ACHN (cell line): ENCODE measurements at places on chromosomes 6 and 20.

DNA sequence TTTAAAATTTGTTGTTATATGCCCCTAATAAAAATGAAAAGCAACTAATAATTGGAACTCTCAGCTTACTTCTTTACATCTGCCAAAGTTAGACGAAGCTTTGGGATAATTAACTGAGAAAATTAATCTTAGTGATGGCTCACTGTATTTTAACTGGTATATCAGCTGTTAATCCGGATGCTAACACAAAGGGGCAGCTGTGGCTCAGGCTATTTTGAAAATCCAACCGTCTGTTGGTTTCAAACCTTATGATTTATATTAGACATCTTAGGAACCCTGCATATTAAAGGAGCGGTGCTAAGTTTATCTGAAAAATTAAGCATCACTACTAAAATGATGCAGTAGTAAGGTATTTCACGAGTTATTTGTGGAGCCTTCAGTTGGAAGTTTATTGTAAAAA, 96.6 kb downstream of the AKAP7 start:
- DNase-seq, result no peak

GRCh38 chr6:20028562-20028961, 183.7 kb downstream of the MBOAT1 start:
- DNase-seq, result no peak

- DNase-seq, result no peak
Measured at GRCh38 chr6:142686507-142686887, 258.5 kb downstream of the HIVEP2 start.

GRCh38 chr6:42251500-42251899, 33.8 kb upstream of the MRPS10 start:
- DNase-seq, result no peak

DNA sequence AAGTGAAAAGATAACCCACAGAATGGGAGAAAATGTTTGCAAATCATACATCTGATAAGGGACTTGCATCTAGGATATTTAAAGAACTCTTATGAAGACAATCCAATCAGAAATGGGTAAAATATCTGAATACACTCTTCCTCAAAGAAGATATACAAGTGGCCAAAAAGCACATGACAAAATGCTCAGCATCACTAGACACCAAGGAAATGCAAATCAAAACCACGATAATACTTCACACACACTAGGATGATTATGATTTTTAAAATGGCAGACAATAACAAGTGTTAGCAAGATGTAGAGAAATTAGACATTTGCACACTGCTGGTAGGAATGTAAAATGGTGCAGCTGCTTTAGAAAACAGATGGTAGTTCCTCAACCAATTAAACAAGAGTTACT, 34.8 kb upstream of the SIRT5 start:
- DNase-seq, result no peak

DNA sequence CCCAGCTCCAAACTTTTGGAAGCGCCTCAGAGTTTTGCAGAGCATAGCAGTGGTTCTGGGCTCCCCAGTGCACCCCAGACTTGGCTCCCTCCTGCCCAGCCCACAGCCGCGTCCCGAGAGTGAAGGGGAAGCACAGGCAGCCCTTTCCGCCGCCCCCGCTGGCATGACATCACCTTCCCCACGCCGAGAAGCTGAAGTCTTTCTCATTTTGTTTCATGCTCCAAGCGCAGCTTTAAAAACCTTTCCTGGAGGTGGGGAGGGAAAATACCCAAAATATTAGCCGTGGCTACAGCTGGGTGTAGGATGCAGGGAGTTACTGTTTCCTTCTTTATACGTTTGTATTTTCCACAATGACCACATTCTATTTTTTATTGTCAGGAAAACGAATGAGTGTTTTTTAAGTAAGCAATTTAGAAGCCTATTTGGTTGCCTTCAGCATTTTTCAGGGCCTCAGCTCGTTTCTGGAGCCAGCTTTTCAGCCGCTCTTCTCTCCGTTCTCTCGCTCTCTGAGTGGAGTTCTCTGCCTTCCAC, 72.9 kb downstream of the SNX5 start:
- no peak for DNase-seq

GRCh38 chr6:45450132-45450531, 72.4 kb upstream of the SUPT3H start:
- DNase-seq, result no peak

DNA sequence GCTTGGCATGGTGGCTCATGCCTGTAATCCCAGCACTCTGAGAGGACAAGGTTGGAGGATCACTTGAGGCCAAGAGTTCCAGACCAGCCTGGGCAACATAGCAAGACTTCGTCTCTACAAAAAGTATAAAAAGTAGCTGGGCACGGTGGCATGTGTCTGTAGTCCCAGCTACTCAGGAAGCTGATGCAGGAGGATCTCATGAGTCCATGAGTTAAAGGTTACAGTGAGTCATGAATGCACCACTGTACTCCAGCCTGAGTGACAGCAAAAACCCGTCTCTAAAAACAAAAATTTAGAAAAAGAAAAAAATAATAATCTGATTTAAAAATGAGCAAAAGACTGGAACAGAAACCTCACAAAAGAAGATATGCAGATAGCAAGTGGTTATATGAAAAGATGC, 279.7 kb downstream of the RNGTT start:
- DNase-seq, result no peak

- DNase-seq, result no peak
Measured at GRCh38 chr6:11384531-11385309, 152.3 kb upstream of the NEDD9 start.

DNA sequence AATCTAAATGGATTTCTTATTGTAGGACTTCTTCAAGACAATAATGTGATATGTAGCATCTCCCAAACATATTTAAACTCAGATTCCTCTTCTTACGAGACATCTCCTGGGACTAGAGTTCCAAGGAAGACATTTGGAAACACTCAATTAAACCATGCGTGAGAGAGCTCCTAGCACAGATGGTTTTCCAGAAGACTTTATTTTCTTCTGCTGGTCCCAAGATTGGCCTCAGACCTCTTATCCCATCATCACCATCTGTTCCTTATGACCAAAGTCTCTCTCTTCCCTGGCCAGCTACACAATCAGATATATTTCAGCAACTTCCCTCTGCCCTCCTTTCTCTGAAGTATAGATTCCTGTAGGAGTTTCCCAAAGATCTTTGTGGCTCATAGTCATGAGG, 93.2 kb upstream of the JARID2 start:
- DNase-seq, result no peak

GRCh38 chr6:170231293-170232185, 59.3 kb downstream of the DLL1 start:
- no peak for DNase-seq

- no peak for DNase-seq
Measured at GRCh38 chr6:11064836-11065235, 20.7 kb upstream of the ELOVL2 start.

GRCh38 chr20:6355754-6356451, 233.1 kb upstream of the FERMT1 start:
- no peak for DNase-seq

GRCh38 chr20:43746344-43747137, 19.7 kb upstream of the GTSF1L start:
- DNase-seq, result no peak

- DNase-seq, result peak; percentile 68
Measured at GRCh38 chr6:14059791-14060436, 57.7 kb upstream of the CD83 start.

DNA sequence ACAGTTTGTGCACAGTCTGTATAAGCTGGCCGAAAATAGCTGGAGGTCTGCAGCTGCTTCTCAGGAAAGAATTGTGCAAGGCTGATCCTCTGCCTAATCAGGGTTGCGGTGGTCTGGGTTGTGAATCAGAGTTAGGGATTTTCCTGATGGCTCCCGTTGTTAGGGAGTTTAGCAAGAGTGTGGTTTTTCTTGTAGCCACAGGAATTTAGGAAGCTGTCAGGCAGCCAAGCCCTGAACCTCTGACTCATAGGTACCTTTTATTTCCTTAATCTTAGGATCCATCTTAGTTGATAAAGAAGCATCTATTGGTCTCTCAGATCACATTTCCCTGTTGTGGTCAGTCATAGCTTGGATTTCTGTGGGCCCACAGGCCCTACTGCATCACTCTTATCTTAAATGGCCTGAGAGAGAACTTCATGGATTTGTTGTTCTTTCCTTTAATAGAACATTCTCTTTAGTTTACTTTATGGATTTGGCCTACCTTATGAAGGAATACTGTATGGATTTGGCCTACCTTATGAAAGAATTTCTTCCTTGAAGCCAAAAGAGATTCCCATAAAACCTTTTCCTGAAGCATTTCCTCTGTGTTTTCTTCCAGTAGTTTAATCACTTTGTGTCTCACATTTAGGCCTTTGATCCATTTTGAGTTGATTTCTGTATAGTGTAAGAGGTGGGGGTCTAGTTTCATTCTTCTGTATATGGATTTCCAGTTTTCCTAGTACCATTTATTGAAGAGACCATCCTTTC, 10.3 kb downstream of the KIF25 start:
- DNase-seq, result peak; percentile 96

- DNase-seq, result peak; percentile 89
Measured at GRCh38 chr6:71181565-71181964, 107.0 kb upstream of the OGFRL1 start.

DNA sequence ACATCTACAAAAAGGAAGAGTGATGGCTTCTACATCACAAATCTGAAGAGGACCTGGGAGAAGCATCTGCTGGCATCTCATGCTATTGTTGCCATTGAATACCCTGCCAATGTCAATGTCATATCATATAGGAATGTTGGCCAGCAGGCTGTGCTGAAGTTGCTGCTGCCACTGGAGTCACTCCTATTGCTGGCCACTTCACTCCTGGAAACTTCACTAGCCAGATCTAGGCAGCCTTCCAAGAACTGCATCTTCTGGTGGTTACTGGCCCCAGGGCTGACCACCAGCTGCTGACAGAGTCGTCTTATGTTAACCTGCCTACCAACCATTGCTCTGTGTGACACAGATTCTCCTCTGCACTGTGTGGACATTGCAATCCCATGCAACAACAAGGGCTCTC, 111.8 kb downstream of the PERP start:
- no peak for DNase-seq

- no peak for DNase-seq
Measured at GRCh38 chr6:128724738-128725137, 158.2 kb upstream of the LAMA2 start.

GRCh38 chr6:162140251-162140852, 587.2 kb downstream of the PRKN start:
- DNase-seq, result no peak

- DNase-seq, result no peak
Measured at GRCh38 chr6:40347571-40348011, 239.6 kb downstream of the LRFN2 start.

DNA sequence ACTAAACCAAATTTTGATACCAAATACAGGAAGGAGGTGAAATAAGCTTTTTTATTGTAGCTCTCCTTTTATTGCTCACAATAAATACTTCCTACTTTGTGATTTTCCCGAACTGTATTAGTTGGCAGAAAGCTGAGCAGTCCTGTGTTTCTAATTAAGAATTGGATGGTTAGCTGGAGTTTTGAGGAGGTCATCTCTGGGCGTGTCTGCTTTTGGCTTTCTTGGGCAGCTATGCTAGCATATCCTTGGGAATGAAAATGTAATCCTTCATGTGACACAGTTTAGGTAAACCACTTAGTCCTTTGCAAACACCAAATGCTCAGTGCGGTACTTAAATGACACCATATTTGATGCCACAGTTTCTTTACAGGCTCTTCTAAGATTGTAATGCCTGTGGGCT, 67.5 kb downstream of the MTHFD1L start:
- no peak for DNase-seq

- peak; percentile 8 for DNase-seq
Measured at GRCh38 chr6:53250176-53251032, 98.3 kb downstream of the ELOVL5 start.

- no peak for DNase-seq
Measured at GRCh38 chr6:90154755-90155470, 141.7 kb downstream of the BACH2 start.

DNA sequence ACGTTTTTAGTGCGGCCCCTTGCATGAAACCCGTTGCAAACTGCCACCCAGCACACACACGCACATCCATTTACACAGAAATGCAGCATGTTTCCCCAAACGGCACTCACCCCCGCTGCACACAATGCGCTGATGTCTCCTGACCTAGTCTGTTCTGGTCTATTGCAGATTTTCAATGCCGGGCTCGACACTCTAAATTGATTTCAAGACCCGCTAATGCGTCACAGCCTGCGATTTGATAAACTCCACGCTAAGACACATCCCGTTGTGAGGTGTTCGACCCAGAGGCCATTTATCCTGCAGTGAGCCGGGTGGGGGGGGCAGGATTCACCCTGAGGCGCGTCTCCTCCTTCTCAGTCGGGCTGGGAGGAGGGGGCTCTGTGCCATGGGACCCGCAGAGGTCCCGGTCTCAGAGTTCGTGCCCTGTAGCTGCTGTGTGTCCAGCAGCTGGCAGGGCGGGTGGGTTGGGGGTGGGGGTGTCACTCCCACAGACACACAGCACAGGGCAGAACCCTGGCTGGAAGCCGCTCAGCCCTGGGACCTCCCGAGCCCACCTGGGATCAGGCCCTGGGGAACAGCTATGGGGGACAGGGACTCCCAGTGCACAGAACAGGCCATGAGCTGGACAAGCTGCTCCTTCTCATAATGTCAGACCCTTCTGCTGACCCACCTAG, 367.9 kb downstream of the PREX1 start:
- no peak for DNase-seq

DNA sequence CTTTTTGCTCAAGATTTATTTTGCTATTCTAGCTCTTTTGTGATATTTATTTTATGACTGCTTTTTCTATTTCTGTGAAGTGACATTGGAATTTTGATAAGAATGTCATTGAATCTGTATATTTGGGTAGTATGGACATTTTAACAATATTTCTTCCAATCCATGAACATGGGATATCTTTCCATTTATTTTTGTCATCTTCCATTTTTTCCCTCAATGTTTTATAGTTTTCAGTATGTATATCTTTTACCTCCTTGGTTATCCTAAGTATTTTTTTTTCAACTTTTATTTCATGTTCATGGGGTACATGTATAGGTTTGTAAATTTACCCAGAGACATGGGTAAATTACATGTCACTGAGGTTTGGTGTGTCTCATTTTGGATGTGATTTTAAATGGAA, 74.1 kb upstream of the PREP start:
- DNase-seq, result no peak

GRCh38 chr20:3763671-3764601, 3.6 kb downstream of the ADISSP start:
- no peak for DNase-seq

GRCh38 chr6:18262702-18263417, 1.5 kb downstream of the DEK start:
- peak; percentile 19 for DNase-seq

- no peak for DNase-seq
Measured at GRCh38 chr6:10583509-10583901, 62.4 kb downstream of the GCNT2 start.
